NCI-H510A (cell line): ENCODE measurements at places on chromosomes 12 and 14.

- DNase-seq = no peak
Measured at GRCh38 chr12:104163631-104164030, 25.6 kb upstream of the NFYB start.

GRCh38 chr12:12180136-12180535, 86.7 kb downstream of the LRP6 start:
- no peak for DNase-seq

- DNase-seq = no peak
Measured at GRCh38 chr12:122086641-122087285, 8.2 kb downstream of the MLXIP start.

DNA sequence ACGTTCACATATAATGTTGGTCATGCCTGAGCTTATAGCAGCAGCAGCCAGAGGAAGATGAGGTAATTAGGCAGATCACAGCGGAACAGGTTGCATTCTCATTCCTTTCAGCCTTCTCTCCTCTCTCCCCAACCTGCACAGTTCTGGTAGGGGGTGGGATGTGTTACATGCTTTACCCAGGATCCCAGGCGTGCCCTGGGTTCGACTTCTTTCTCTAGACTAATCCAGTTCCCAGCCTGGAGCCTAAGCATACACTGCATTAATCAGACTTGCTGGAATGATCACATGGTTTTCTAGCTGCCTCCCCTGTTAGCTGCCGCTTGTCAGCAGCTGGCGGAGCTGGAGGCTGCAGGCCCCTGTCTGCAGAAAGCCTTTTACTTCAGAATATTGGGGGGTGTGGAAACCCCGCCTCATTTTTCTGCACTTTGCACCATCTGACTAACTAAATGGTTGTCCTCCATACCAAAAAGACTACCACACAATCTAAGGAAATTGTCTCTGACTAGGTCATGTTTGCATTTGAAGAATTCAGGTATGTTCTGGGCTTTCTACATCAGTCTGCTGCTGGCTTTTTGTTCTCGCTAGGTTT, 46.0 kb upstream of the EVL start:
- no peak for DNase-seq

DNA sequence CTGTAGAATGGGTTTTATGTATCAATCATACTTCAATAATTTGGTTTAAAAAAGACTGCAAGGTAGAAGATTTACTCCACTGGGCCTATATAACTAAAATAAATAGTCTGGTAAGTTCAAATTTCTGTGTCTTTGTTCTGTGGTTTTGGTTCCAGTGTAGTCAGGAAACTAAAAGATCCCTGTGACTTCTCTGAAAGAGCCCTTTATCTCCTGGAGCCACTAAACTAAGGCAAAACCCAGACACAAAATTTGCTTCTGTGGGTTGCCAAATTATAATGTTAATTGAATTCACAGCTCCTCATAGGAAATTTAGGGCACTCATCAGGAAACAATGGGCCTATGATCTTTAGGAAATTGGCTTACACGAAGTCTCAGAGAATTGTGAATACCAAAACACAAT, 1038.4 kb downstream of the GALC start:
- DNase-seq = no peak

DNA sequence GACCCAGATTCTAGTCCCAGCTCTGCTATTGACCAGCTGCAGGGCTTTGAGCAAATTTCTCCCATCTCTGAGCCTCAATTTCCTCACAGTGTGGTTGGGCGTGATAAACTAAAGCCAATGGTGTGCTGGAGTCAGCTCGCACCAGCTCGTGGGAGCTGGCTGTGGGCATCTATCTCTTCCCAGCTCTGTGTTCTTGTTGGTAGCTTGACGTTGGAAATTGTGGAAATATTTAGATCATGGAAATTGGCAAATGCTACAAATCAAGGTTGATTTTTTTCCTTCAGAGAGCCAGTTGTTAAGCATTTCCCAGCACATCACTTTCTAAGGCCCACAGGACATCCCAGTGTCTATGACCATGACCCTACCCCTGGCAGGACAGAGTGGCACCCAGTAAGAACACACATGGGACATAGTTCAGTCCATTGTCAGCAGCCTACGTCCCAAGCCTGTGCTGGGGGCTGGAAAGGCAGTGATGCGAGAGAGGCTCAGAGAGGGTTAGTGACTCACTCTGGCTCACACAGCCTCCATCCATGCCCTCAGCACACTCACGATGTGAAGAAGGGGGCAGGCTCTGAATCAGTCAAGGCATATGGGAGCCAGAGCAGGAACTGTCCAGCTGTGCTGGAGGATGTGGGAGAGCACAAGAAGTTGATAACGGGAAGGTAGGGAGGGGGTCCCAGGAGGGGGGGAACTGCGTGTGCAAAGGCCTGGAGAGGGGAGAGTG, 77.6 kb downstream of the LGMN start:
- DNase-seq = no peak

- DNase-seq = no peak
Measured at GRCh38 chr12:3225796-3226180, 148.6 kb downstream of the TSPAN9 start.

DNA sequence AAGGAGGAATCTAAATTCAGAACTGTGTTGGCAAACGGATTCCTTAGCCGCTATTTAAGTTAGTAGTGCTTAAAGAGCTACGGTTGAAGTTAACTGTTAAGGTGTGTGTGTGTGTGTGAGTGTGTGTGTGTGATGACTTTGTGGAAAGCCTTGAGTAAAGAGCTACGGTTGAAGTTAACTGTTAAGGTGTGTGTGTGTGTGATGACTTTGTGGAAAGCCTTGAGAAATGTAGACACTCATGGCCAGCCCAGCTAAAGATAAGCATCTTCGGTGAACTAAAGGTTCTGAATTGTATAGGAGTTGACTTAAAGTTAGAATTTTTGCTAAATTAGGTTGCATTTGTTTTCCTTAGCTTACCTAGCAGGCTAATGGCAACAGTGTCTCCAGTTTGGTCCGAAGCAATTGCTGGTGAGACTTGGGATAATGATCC, 1.4 kb downstream of the KTN1 start:
- DNase-seq = no peak

DNA sequence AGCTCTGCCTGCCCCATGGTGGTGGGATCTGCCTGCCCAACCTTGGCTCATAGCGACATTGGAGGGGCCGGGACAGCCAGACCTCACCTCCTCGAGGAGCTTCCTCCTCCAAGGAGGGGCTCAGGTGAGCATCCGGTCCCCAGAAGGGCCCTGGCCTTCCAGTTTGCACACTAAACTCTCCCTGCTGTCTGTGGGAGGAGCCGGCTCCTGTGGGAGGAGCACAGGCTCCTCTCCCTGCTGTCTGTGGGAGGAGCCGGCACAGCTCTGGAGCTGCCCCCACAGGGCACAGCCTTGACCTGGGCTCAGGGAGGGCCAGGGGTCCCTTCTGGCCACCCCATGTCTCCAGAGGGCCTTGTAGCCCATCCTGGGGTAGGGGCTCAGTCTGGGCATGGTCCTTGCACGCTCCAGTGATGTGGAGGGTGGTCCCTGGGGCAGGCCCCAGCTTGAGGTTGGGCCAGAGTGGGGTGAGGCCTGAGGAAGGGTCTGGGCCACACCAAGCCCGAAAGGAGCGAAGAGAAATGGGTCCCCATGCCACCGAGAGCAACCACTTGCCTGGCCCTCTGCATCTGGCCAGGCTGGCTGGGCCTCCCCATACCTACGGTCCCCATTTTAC, 147.5 kb upstream of the C14orf180 start:
- no peak for DNase-seq

DNA sequence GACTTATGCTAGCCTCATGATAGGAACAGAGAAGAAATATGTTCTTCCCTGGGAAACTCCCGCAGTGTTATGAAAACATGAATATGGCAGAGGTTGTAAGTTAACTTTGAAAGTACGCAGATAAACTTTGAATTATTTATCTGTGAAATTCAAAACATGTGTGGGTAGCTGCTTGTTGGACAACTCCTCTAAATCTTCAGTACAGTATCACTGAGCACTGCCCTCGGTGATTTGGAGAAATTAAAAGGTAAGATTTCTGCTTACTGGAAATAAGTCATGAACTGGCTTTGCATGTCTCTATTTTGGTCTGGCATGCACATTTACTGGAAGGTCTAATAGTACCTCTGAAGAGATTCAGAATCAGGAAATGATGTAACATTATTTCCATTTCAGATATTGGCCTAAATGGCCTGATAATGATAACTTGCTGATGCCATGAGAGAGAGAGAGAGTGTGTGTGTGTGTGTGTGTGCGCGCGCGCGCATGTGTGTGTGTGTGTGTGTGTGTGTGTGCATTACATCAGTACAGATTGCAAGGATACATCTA, 1441.9 kb upstream of the FLRT2 start:
- no peak for DNase-seq

DNA sequence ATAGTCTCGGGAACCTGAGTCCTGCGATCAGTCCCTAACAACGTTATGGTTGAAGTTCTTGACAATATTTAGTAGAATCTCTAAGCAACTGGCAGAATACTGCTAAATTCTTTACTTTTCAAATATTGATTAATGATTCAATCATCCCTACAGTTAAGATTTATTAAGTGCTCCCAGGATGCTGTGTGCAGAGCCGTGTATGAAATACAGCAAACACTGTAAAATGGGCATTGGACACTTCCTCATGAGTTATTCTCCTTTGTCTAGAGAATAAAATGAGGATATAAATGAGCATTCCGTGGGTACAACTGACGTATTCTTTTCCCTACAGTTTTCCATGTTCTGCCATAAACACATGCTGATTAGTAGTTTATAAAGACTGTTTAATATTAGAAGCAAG, 372.4 kb downstream of the TMTC2 start:
- no peak for DNase-seq

GRCh38 chr12:111024205-111024801, 103.9 kb upstream of the MYL2 start:
- DNase-seq = no peak

- DNase-seq = no peak
Measured at GRCh38 chr12:94563286-94563685, 87.1 kb downstream of the TMCC3 start.

DNA sequence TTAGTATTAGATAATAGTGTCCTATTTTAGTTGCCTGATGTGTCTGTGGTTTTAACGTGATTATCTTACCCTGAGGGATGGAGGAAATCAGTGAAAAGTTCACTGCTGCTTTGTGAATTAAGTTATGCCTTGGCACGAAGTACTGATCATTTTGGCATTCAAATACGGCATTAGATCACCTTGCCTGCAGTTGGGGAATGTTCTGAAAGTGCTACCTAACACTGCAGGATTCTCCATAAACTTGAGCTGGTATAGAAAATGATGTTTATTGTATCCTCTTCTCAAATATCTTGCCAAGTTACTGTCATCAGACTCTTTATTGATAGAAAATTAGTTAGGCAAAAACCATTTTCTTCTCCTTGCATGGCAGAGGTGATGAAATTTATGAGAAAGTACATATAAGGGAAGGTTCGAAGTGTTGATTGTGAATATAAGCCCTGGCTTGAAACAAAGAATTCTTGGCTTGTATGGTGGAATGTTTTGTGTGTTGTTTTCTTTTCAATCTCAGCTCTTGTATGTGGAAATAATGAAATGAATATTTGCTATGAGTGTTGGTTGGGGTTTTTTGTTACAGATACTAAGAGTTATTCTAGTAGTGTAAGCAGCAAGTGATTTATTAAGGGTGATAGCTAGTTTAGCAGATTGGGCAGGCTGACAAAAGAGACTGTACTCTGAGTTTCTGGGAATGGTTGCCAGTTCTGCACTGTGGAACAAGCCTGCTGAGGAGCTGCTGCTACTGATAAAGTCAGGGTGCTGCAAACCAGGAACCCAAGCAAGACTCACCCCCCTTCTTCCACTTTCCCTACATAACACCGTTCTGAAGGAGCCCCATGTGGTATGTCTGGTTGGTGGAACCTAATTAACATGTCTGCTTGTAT, 448.3 kb downstream of the PCNX1 start:
- no peak for DNase-seq

DNA sequence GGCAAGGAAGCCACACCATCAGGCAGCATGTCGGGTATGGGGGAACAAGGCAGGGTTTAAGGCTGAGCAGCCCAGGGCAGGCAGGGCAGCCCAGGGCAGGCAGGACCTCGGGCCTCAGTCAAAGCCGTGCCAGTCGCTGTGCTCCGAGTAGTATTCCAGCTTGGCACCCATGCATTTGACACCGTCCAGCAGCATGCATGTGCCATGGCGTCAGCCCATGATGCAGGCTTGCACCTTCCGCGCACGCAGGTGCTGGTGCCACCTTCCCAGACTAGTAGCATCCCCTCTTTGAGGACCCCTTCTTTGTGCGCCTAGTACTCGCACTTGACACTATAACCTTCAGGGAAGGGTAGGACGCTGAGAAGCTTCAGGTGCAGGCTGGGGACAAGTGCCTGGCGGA, 11.6 kb upstream of the ADCY6 start:
- DNase-seq = no peak

DNA sequence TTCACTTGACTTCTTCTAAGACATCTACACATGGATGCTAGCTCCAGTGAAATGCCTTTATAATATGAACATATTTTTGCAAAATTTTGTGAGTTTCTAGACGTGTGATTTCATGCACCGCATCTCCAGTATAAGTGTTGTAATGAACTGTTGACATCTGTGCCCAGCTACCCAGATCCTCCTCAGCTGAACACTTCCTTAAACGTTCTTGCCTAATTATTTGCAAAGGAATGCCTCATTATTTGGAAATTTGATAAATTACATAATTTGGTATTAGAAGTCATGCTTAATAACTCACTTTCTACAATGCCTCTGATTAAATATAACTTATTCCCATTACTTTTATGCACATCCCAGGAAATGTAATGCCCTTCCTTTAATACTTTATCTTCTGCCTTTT, 14.0 kb downstream of the OR11G2 start:
- no peak for DNase-seq

DNA sequence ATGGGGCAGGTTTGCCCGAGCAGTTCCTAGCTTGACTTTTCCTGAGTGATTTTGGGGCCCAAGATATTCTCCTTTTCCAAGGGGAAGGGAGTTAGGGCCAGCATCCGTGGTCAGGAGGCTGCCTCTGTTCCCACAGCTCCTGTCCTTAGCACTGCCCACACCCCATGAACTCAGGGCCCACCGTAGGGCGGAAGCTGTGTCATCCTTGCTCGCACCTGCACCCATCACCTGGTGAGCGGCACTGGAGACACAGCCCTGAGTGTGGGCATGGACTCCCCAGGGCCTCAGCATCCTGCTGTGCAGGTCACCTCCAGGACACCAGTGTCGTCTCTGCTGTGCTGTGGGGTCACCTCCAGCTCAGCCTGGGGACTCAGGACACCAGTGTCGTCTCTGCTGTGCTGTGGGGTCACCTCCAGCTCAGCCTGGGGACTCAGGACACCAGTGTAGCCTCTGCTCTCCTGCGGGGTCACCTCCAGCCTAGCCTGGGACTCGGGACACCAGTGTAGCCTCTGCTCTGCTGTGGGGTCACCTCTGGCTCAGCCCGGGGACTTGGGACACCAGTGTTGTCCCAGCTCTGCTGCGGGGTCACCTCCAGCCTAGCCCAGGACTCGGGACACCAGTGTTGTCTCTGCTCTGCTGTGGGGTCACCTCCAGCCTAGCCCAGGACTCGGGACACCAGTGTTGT, 322.9 kb downstream of the ADGRD1 start:
- no peak for DNase-seq

- DNase-seq = no peak
Measured at GRCh38 chr12:1330477-1330827, 263.9 kb downstream of the FBXL14 start.

- DNase-seq = no peak
Measured at GRCh38 chr14:99792551-99793212, 531 bp upstream of the EML1 start.
